ENCODE measurements at places on chromosomes 12 and 14.

DNA sequence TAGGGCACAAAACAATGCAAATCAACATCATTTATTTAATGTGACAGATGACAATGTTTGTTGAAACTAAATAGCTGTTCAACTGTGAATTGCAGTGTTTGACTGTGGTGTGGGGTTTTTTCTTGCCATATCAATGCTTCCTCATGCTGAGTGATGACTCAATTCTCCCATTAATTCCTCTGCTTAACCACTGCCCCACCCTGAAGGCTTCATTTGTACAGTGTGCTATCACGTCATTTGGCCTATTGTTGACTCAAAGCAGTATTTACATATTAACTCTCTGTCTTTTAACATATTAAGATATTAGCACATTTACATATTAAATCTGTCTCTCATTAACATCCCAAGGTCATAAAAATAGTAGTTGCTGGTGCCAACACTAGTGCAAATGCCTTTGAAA lies 164.8 kb upstream of the NRXN3 start:
- DNase-seq: no peak

GRCh38 chr12:100584256-100584655 lies 10.8 kb downstream of the GAS2L3 start:
- DNase-seq: no peak

DNA sequence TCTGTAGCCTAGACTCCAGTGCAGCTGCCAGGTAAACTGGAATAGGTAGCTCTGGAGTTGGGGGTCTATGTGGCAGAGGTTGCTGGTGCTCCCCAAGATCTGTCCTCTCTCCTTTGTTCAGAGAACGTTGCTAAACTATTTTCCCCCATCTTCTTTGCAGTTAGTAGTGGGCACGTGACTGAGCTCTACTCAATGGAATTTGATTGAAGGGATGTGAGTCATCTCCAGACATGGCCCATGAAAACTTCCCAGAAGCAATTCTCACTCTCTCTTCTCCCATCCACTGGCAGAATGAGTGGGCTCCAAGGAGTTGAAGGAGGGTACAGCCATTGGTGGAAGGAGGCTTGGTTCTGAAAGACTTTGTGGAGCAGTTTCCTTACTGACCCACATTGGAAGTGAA lies 44.0 kb downstream of the PAH start:
- no peak for DNase-seq

- no peak for DNase-seq
These were observed 596.1 kb downstream of the VRK1 start for GRCh38 chr14:97393244-97393643.

GRCh38 chr14:71250347-71250746 lies 343.1 kb downstream of the PCNX1 start:
- no peak for DNase-seq

Measured in stimulated activated naive CD4-positive, alpha-beta T cell treated with Interleukin-2 at 50 U/mL for 16 hours (primary cell).